ENCODE measurements at places on chromosomes 5 and 9. TPM values are rescaled to one million over a fixed set of nuclear protein-coding genes. Genes with fewer than 3 reads are reported as not detected.
A peak's percentile ranks its signal among the peaks of the same experiment; 100 is the strongest.

GRCh38 chr9:91896513-91897121 is 53.4 kb downstream of the ROR2 start:
- H3K4me1 ChIP-seq = peaks cover 4% of the 10 kb centered on the region
- H3K36me3 ChIP-seq = no peaks in the 10 kb centered on the region
- peak; percentile 96 for DNase-seq
- H3K27me3 ChIP-seq = no peaks in the 10 kb centered on the region
- no peak overlapping the region for H3K4me3 ChIP-seq

DNA sequence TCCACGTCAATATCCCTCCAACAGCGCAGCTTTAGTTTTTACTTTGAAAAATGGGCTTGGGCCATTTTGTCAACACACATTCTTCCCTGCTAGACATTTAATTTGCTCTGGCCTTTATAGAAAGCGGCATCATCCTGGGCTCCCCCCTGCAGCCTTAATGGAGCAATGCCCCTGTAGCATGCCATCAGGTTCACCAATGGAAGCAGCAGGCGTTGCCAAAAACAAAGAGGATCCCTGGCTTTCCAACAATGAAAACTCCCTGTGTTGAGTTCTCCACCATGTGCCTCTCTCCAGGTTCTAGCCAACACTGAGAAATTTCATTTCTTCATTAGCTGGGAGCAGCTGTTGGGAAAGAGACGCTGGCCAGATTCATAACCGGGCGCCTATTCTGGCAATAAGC is 139.5 kb downstream of the ZNF622 start:
- DNase-seq = no peak
- no peak overlapping the region for H3K27ac ChIP-seq
- no peaks in the 10 kb centered on the region for H3K4me1 ChIP-seq
- no peaks in the 10 kb centered on the region for H3K36me3 ChIP-seq

DNA sequence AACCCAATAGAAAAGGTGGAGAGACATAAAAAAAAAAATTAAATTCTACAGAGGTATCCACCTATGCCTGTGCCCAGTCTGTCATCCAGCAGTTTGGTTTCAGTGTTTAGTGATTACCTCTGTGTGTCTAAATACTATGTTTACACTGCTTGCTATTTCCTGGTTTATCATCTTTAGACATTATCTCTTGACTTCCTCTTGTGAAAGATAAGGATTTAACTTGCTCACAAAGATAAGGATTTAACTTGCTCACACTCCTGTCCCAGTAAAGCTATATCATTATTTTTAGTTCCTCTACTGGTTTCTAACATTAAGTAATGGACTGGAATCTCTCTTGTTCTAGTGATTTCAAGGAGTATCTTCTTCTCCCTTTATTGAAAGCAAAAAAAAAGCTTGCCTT is 53.9 kb upstream of the ZFR start:
- no peak overlapping the region for H3K27ac ChIP-seq
- H3K27me3 ChIP-seq = no peaks in the 10 kb centered on the region
- H3K4me3 ChIP-seq = no peak overlapping the region
- H3K36me3 ChIP-seq = no peaks in the 10 kb centered on the region
- no peak for DNase-seq
- H3K4me1 ChIP-seq = peaks cover 4% of the 10 kb centered on the region

- DNase-seq = no peak
- no peaks in the 10 kb centered on the region for H3K36me3 ChIP-seq
- H3K4me3 ChIP-seq = no peak overlapping the region
- H3K27ac ChIP-seq = no peak overlapping the region
Observed at GRCh38 chr5:68041293-68041692, 174.3 kb upstream of the PIK3R1 start.

DNA sequence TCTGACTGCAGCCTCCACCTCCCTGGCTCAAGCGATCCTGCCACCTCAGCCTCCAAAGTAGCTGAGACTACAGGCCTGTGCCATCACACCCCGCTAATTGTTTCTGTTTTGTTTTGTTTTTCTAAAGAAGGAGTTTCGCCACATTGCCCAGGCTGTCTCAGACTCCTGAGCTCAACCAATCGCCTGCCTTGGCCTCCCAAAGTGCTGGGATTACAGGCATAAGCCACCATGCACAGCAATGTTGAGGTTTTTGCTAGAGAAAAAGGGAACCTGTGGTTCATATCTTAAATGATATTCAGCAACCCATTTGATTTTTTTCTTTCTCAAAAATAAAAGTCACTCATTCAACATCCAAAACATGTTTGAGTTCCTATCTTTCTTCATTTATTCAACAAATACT is 20.4 kb upstream of the DELE1 start:
- no peak overlapping the region for H3K27ac ChIP-seq
- H3K36me3 ChIP-seq = no peaks in the 10 kb centered on the region
- no peaks in the 10 kb centered on the region for H3K27me3 ChIP-seq
- no peaks in the 10 kb centered on the region for H3K4me1 ChIP-seq
- H3K4me3 ChIP-seq = no peak overlapping the region

- H3K4me1 ChIP-seq = no peaks in the 10 kb centered on the region
- H3K4me3 ChIP-seq = no peak overlapping the region
- no peaks in the 10 kb centered on the region for H3K27me3 ChIP-seq
Observed at GRCh38 chr5:72618708-72619107, 111.5 kb upstream of the ZNF366 start.

- no peak for DNase-seq
- H3K36me3 ChIP-seq = no peaks in the 10 kb centered on the region
- no peak overlapping the region for H3K4me3 ChIP-seq
- H3K27ac ChIP-seq = no peak overlapping the region
- no peaks in the 10 kb centered on the region for H3K4me1 ChIP-seq
- H3K27me3 ChIP-seq = no peaks in the 10 kb centered on the region
Observed at GRCh38 chr5:8825139-8825757, 720.6 kb downstream of the SEMA5A start.

DNA sequence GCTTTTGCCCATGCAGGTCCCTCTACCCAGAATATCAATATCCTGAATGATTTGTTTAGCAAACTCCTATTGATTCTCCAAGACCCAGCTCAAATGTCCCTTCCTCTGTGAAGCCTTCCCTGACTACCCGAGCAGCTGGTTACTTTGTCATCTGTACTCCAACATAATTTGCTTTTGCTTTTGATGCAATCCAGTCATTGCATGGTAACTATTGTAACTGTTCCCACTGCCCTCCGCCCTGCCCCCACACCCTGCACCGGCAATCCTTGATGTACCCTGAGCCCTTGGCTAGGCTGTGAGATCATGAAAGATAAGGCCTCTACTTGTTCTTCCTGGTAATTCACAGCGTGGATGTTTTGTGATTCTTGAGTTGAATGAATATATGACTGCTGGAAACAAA is 119.9 kb upstream of the BOD1 start:
- H3K4me3 ChIP-seq = no peak overlapping the region
- H3K27me3 ChIP-seq = no peaks in the 10 kb centered on the region

DNA sequence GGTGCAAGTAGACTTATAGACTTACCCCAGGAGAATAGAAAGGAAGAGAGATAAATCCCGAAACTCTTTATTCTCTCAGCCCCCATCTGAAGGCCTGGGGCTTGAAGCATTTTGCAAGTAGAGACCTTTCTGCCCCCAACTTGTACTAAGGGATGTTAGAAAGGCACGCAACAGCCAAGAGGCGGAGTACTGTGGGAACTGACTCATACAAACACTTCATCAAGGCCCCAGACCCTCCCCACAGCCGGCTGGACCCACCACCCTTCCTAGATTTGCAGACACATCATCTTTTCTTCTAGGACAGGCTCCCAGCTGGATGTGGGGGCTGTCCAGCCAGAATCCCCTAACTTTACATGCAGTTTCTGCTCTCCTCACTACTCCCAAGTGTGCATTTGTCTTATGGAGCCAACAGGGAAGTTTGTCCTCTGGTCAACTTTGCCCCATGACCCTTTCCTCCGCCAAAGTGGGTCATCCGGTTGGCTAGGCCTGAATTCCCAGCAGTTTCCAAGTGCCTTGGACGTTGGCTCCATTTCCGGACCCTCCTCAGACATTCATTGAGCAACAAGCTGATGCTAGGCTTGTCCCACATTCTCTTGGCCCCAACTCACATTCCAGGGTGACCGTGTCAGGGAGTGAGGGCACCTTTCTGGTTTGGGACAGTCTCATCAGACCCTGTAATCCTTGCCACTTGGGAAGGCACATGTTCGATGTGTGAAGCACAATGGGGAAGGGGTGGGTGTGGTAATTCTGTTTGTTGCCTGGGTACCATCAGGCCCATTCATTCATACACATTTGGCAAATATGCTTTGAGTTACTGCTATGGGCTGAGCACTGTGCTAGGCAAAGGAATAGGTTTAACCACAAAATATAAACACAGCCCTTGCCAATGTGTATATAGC is 64.6 kb downstream of the ABLIM3 start:
- peaks cover 6% of the 10 kb centered on the region for H3K4me1 ChIP-seq
- DNase-seq = no peak
- no peaks in the 10 kb centered on the region for H3K27me3 ChIP-seq
- no peaks in the 10 kb centered on the region for H3K36me3 ChIP-seq

- no peak overlapping the region for H3K27ac ChIP-seq
- DNase-seq = no peak
- no peaks in the 10 kb centered on the region for H3K36me3 ChIP-seq
- no peaks in the 10 kb centered on the region for H3K4me1 ChIP-seq
- H3K4me3 ChIP-seq = no peak overlapping the region
- H3K27me3 ChIP-seq = no peaks in the 10 kb centered on the region
Observed at GRCh38 chr9:115276621-115277020, 158.7 kb upstream of the TNC start.

DNA sequence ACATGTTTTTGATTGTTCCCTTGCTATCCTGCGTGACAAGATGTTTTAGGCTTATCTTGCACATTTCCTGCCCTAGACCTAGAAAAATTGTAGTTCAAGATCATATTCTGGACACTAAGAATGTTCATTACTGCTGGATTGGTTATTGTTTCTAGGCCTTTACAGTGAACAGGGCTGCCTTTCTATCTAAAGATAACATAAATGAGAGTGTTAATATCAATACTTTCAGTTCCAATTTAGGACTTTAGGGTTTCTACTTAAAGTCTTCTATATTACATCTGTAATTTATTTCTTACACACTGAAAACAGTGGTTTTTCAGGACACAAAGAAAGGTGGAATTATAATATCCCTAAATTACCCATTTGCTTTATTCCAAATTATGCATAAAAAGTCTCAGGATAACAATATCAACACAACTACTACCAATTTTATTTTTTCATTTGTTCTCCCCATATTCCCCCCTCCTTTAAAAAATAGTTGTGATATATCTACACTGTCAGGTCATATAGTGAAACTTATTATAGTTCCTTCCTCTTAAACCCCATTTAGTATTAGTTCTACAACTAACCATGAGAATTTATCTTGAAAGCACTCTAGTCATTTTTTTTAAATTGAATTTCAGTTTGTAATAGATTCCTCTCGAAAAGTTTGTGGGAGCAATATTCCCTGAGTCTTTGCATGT is 293.9 kb upstream of the RIOK2 start:
- no peak overlapping the region for H3K27ac ChIP-seq
- no peak overlapping the region for H3K4me3 ChIP-seq
- no peaks in the 10 kb centered on the region for H3K4me1 ChIP-seq
- no peaks in the 10 kb centered on the region for H3K36me3 ChIP-seq
- DNase-seq = no peak

DNA sequence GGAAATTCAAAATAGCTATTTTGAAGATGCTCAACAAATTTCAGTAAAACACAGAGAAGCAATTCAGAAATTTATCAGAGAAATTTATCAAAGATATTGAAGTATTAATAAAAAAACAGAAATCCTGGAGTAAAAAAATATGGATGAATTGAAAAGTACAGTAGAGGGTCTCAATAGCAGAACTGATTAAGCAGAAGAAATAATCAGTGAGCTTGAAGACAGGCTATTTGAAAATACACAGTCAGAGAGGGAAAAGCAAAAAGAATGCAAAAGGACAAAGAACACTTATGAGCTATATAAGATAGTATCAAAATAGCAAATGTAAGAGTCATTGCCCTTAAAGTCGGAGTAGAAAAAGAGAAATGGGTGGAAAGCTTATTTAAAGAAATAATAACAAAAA is 107.9 kb upstream of the PPP2R2B start:
- H3K27ac ChIP-seq = no peak overlapping the region
- H3K4me3 ChIP-seq = no peak overlapping the region
- H3K4me1 ChIP-seq = no peaks in the 10 kb centered on the region
- no peaks in the 10 kb centered on the region for H3K36me3 ChIP-seq

The PCDHA2 gene
- total RNA-seq = 0.50 TPM
